SW480 (cell line): ENCODE measurements at places on chromosomes 16 and 17.
A peak's percentile ranks its signal among the peaks of the same experiment; 100 is the strongest.

DNA sequence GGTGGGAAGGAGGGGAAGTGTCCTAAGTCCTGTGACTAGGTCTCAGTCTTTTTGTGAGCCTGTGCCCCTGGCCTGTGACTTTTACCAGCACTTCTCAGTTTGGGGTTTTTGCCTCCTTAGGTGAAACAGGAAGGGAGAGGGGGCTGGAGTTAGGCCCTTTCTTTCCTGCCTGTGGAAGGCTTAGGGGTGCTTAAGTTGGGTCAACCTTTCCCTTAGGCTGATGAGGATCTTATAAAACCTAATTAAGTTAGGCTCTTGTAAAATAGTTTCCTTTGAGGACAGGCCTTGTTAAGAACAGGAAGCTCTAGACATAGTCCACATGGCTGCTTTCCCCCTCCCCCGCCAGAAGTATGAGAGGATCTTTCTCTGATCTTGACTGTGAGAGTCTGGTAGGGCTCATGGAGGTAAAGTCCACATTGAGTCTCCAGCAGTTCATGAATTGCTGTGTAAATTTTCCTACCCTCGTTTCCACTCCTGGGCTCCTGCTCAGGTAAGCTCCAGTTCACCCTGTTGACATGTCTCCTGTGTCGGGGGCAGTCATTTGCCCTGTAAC, 17.0 kb upstream of the DNASE1 start:
- no peak for DNase-seq

- DNase-seq: no peak
Observed at GRCh38 chr16:23843143-23843542, 7.4 kb downstream of the PRKCB start.

DNA sequence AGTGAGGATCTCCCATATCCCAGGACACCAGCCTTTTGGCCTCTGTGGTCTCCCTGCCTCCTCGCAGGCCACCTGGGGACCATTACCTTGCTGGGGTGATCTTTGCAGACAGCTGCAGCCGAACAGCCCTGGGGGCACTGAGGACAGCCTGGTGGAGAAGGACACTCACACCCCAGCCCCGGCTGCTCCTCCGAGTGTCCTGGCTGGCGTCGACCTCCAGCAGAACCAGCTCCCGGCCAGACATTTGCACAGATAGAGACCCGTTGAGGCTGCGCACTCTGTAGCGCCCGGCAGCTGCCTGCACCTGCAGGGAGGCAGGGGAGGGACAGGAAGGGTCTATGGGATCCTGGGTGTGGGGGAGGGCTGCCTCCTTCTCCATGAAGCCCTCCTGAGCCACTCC, 90.3 kb downstream of the RMI2 start:
- DNase-seq: no peak

DNA sequence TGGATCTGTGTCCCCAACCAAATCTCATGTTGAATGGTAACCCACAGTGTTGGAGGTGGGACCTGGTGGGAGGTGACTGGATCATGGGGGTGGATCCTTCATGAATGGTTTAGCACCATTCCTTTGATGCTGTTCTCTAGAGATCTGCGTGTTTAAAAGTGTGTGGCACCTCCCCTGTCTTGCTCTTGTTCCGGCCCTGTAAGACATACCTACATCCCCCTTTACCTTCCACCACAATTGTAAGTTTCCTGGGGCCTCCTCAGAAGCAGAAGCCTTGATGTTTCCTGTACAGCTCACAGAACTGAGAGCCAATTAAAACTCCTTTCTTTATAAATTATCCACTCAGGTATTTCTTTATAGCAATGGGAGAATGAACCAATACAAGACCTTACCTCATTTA, 257.7 kb downstream of the XYLT1 start:
- no peak for DNase-seq

- peak; percentile 74 for DNase-seq
Observed at GRCh38 chr17:72603420-72604242, 482.8 kb downstream of the SOX9 start.

- DNase-seq: no peak
Observed at GRCh38 chr16:74291577-74292208, 4.9 kb upstream of the PSMD7 start.

DNA sequence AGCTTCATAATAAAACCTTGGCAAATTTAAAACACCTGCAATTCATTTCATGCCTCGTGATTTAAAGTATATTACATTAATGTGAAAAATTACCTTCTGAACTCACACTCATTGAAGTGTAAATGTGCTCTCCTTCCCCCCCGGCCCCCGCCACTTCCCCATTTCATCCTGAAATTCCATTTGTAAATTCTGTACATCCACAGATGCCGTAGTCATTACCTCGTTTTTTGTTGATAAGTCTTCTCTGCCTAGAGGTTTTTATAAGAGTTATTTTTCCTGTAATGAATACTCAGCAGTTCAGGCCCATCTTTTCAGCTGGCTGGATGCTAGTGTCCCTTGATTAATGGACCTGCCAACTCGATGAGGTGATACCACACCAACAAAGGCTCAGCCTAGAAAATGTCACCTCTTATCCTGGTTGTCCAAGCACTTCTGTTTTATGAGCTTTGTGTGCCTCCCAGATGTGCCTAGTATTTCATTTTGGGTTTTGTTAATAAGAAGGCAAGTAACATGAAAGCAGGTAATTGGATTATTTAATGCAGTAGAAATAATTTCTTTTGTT, 64.8 kb upstream of the KIFC3 start:
- DNase-seq: no peak

GRCh38 chr17:30513346-30513745, 36.1 kb downstream of the GOSR1 start:
- DNase-seq: no peak

GRCh38 chr16:23354246-23354645, 52.1 kb downstream of the SCNN1B start:
- no peak for DNase-seq

DNA sequence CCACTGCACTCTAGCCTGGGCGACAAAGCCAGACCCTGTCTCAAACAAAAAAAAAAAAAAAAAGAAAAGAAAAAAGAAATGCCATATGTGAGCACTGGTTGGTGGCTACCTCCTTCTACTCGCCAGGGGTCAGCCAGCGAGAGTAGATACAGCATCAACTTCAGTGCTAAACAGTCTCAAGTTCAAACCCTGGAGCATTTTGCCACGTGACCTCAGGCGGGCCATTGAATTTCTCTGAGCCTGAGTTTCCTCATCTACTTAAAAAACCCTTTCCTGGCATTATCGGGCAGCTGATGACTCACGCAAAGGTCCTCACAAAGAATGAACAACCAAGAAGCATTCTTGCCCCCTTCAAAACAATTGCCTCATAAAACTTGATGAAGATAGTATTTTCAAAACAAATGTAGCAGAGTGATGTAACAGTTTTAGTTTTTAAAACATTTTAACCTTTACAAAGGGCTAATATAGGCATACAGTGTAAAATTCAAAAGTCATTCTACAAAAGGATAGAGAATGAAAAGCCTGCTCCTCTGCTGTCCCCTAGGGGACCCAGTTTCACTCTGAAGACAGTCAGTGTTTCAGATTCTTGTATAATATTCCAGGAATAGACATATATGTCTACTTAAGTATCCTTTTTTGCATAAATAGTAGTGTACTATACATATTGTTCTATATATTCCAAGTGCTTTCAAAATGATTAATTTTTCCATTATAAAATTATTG, 28.4 kb downstream of the DNAH2 start:
- DNase-seq: peak; percentile 37

GRCh38 chr17:79407385-79407784, 203.5 kb downstream of the RBFOX3 start:
- no peak for DNase-seq

DNA sequence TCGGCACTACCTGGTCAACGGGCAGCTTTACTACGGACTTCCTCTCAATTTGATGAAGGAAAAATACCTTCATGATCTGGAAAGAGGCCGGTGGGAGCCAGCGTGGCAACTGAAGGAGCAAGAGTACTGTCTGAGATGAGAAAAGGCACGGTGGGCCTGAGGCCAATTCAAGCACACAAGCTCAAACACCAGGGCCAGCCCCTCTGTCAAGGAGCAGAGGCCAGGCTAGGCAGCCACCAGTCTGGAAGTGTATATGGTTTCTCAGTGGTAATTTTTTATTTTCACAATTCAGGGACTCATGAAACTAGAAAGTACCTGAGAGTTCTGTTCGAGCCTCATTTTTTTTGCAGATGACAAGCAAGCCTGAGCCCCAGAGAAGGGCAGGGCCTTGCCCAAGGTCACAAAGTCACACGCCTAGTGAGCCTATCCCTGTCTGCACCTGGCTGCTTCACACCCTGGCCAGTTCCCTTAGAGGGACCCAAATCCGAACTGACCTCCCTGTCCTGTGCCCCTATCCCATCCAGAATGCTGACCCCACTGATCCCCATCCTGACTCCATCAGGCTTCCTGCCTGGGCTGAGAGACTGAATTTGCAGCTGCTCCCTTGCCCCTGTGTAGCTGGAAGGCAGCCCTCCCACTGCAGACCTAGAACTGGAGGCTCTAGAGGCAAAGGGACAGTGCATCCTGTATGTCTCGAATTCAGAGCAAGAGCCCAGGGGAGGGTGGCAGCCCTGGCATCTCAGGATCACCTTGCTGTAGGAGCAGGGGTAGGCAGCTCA, 4.8 kb upstream of the TBX2 start:
- DNase-seq: no peak

GRCh38 chr16:67268136-67268579, 11.2 kb upstream of the PLEKHG4 start:
- peak; percentile 40 for DNase-seq

- DNase-seq: no peak
Observed at GRCh38 chr17:15436473-15437302, 30.7 kb downstream of the CDRT4 start.

GRCh38 chr17:29252101-29252791, 5.6 kb downstream of the CRYBA1 start:
- DNase-seq: peak; percentile 17

- no peak for DNase-seq
Observed at GRCh38 chr16:9885467-9885866, 296.8 kb downstream of the GRIN2A start.

DNA sequence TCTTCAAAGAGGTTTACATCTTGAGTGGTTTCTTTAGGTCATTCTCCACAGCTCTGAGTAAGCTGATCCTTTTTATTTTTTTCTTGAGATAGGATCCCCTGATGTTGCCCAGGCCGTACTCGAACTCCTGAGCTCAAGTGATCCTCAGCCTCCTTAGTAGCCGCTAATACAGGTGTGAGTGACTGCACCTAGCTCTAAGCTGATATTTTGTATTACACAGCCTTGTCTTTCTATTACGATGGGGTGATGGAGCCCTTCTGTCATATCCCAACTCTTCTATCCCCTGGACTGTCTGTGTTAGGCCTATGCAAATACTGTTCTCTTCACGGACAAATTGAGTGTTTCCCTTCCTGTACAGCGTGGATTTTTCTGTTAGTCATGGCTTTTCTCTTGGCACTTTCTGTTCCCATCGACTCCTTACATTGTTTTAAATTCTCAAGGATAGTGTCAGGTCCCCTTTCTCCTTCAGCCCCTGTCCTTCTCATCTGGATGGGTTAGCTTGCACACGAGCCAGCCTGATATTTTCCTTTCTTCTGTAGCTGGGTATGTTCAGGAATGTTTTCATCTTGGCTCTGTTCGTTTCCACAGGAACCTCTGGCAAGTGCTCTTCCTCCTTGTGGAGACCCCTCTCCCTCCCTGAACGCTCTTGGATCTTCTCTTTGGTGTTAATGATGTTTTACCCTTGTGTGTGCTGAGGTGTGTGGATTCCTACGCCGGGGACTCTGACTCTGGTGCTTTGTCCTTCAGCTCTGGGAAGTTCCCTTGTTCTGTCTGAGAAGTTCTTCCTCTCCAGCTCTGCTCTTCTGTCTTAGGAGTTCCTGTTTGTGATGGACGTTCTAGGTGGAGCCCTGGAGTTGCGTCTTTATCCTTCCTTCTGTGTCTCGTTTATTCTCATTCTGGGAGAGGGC, 2.3 kb downstream of the BANP start:
- DNase-seq: no peak

GRCh38 chr17:70352834-70353233, 183.5 kb downstream of the KCNJ2 start:
- no peak for DNase-seq

DNA sequence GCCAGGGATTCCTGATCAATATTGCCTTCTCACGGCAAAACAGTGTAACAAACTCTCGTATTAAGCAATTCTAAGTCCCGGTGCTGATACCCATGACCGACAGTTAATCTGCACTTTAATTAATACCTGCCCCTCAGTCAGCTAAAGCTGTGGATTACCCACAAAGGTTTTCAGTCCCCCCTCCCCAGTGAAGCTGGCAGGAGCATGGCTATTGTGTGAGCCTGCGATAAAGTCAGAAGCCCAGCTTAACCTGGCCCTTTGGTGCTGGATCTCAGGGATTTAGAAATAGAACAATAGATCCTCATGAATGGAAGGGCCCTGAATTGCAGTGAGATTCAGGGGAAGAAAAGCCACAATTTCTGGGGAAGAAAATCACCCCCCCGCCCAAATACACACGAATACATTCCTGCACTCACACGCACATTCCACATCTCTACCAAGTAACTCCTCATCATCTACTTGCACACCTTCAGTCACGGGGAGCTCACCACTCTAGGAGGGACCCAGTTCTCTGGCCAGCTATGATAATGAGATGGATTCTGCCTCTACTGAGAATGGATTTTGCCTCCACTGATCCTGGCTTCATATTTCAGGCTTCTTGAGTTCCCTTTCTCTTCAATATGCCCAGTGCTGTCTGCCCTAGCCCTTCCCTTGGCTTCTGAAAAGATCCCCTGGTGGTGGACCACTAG, 102.6 kb downstream of the WSCD1 start:
- DNase-seq: no peak

- no peak for DNase-seq
Observed at GRCh38 chr17:55242476-55242875, 22.3 kb upstream of the HLF start.

DNA sequence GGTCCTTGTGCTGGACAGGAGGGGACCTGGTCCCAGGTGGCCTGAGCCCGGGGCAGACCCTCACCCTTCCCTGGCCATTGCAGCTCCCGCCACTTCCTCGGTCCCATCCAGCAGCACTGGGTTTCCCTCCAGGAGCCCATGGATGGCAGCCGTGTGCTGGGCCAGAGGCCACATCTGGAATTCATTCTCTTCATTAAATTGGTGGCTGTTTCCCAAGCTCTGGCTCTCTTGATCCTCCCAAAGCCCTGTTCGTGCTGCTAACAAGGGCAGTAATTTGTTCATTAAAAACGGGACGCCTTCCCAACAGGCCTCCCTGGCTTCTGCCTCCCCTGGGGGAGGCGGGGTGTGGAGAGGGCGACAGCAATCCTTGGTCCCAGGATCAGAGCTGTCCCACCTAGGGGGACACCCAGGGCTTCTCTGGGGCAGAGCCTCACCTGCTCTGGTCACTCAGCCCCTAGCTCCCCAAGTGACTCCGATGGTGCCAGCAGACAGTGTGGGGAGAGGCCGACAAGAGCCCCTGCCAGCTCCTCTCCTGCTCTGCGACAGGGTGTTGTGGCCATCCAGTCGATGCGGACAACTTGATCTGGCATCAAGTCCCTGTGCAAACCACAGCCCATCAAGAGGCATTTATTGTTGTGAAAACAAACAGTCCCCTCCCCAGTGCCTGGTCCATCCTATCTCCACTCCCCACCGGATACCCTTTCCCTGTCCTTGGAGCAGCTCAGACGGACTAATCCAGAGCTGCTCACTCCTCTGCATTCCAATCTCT, 44.0 kb downstream of the SDK2 start:
- no peak for DNase-seq

DNA sequence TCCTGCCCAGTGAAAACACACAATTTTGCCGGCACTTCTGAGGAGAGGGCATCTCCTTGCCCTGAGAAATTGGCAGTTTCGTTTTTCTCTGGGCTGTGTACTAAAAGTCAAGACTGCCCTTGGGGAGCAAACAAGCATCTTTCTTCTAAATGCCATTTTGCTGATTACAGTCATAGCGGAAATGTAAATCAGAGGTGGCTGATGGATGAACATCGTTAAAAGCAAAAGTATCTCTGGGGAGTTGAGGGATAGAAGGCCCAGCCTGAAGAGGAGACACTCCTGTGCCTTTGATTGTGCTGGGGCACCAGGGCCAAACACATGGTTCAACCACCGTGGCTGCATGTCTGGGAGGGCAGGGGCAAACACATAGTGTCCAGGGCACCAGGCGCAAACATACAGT, 49.8 kb downstream of the ABCC12 start:
- no peak for DNase-seq
